ENCODE measurements at places on chromosomes 5 and 9.

- DNase-seq: no peak
Measured at GRCh38 chr5:125713109-125713805, 710.0 kb upstream of the GRAMD2B start.

DNA sequence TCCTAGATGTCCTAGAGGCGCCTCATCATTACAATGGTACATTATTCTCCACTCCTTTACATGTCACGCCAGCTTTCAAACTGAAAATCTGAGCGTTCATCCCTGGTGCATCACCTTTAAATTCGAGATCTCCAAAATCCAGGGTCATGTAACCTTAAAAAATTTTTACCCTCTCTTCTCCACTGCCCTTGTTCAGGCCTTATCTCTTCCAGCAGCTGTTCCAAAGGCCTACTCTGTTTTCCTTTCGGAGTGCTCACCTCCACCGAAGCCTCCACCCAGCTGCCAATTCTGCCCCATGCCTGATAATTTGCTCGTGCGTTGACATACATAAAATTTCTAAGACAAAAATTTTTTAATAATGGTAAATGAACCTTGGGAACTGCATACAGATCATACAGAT, 950 bp upstream of the MSH3 start:
- no peak for DNase-seq

DNA sequence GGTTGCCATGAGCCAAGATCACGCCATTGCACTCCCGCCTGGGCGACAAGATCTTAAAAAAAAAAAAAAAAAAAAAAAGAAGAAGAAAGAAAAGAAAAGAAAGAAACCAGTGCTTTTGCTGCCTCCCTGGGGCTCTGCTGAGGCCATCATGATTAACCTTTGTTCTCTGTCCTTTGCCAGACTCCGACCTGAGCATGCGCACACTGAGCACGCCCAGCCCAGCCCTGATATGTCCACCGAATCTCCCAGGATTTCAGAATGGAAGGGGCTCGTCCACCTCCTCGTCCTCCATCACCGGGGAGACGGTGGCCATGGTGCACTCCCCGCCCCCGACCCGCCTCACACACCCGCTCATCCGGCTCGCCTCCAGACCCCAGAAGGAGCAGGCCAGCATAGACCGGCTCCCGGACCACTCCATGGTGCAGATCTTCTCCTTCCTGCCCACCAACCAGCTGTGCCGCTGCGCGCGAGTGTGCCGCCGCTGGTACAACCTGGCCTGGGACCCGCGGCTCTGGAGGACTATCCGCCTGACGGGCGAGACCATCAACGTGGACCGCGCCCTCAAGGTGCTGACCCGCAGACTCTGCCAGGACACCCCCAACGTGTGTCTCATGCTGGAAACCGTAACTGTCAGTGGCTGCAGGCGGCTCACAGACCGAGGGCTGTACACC, 251.7 kb downstream of the MARCHF11 start:
- no peak for DNase-seq

DNA sequence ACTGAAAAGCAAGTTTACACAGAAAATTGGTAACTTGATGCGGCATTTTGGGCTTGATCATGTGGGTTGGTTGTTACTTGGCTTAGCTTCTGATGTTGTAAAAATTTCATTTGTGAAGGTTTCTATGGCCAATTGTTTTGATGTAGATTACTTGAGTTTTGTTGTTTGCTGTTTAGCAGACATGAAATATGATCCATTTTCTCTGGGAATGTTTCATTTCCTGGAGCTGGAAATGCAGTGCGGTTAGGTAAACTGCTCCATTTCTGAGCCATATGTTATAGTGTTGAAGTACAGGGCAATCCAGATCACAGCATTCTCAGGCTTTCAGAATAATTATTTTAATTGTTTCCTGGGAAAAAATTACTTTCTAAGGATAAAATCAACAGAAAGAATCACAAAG, 396.9 kb downstream of the ENC1 start:
- no peak for DNase-seq

GRCh38 chr9:72313507-72313906, 51.5 kb downstream of the ZFAND5 start:
- DNase-seq: no peak

All from cortex of kidney (tissue), 1 donor.